ENCODE measurements at places on chromosomes 6 and 20.
A peak's percentile ranks its signal among the peaks of the same experiment; 100 is the strongest.

DNA sequence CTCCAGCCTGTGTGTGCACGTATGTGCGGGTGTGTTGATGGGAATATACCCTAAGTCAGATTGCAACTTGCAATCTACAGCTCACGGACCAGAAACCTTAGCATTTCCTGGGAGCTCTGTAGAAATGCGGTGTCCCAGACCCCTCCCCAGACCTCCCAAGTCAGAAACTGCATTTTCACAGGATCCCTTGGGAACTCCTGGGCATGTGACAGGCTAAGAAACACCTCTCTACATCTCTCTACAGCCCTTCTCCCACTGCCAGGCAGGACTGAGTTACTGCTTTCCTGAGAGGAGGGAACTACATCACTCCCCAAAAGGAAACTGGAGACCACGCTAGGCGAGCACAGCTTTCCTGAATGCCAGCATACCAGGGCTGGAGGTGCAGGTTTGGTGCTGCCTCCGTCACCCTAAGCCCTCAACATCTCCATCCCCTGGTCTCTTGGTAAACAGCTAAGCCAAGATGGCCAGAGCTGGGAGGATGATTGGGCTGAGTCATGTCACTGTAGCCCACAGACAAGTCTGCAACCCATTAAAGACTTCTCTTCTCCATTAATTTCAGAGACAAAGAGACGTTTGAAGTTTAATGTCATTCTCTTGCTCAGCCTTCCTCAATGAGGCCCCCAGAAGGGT is 194.4 kb downstream of the BMP7 start:
- DNase-seq: no peak

DNA sequence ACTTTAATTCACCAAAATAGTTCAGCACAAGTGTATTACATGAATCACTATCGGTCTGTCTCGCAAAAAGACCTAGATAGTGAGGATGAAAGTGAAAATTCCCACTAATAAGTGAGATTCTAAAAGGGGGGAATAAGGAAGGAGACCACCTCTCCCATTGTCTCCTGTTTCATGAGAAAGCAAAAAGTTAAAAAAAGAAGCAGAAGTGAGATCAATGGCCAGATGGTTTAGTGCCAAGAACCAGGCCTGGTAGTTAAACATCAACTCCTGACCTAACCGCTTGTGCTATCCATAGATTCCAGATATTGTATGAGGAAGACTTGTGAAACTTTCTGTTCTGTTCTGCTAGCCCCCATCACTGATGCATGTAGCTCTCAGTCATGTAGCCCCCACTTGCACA is 293.0 kb downstream of the RNGTT start:
- no peak for DNase-seq

DNA sequence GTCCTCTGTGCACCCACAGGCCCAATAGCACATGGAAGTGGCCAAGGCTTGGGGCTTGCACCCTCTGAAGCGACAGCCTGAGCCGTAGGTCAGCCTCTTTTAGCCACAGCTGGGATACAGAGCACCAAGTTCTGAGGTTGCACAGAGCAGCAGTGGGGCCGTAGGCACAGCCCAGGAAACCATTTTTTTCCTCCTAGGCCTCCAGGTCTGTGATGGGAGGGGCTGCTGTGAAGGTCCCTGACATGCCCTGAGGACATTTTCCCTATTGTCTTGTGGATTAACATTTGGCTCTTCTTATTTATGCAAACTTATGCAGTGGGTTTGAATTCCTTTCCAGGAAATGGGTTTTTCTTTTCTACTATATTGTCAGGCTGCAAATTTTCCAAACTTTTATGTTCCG is 878.7 kb upstream of the MAN1A1 start:
- no peak for DNase-seq

DNA sequence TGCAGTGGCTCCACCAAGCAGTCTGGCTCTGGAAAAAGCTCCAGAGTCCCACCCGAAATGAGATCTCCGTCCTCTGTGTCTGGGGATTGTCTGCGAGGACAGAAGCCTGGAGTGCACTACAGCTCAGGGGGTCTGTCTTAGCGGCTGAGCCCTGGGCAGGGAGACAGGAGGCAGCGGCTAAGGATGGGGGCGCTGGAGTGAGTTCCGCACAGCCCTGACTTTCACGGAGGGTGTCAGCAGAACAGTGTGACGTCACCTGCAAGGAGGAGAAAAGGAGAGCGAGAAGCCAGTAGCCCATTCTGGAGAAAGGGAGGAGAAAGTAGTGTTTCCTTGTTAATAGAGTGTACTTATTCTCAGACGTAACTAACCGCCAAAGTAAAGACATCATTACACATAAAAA is 97.6 kb downstream of the FAM50B start:
- no peak for DNase-seq

GRCh38 chr6:83057705-83058321 is 7.8 kb downstream of the UBE3D start:
- DNase-seq: peak; percentile 71

DNA sequence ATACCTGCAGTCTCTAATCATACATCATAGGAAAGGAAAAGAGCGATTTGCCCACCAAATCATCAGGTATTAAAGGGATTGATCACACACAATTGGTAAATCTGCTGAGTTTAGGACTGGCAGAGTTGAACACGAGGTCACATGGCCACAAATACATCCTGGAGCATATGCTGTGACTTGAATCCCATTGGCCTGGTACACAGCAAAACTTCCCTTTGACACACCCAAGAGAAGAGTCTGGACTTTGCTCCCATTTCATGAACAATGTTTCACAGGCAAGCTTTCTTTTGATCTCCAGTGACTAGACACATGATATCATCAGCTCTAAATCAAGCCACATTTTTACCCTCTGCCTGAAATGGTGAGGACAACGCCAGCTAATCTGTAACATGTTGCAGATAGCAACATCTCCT is 117.9 kb downstream of the ISM1 start:
- DNase-seq: no peak

GRCh38 chr6:97669191-97670031 is 386.4 kb upstream of the MMS22L start:
- DNase-seq: peak; percentile 2

GRCh38 chr20:2603816-2604505 is 48.5 kb upstream of the NOP56 start:
- peak; percentile 44 for DNase-seq
